ENCODE measurements at places on chromosomes 2 and 18. TPM values are rescaled to one million over a fixed set of nuclear protein-coding genes. Genes with fewer than 3 reads are reported as not detected.

Gene WIPF1
- 3.0 TPM for total RNA-seq

Gene IL37
- not detected for total RNA-seq

Gene TOGARAM2
- total RNA-seq = not detected

Gene DRC1
- 0.25 TPM for total RNA-seq

Gene MAP3K19
- not detected for total RNA-seq

Gene MYCN
- total RNA-seq = not detected

Gene USP14
- 39.8 TPM for total RNA-seq

Gene BIRC6
- total RNA-seq = 189 TPM

Gene RMDN2
- 18.1 TPM for total RNA-seq

Gene KIF5C
- 2.1 TPM for total RNA-seq

Gene FHL2
- 751 TPM for total RNA-seq

Gene ITGA4
- 7.7 TPM for total RNA-seq

Gene UGP2
- 171 TPM for total RNA-seq

Gene GALNT5
- total RNA-seq = 10.1 TPM

Gene TGFA
- total RNA-seq = 91.7 TPM

Gene WNT6
- 3.5 TPM for total RNA-seq

Gene C2orf80
- total RNA-seq = not detected

Gene MAL
- 255 TPM for total RNA-seq

Gene ASPRV1
- 0.20 TPM for total RNA-seq

Gene STON1
- total RNA-seq = 6.8 TPM

Gene BOK
- 57.0 TPM for total RNA-seq

Gene IL36B
- not detected for total RNA-seq

Gene OSR1
- 0.80 TPM for total RNA-seq

Gene SLC30A3
- not detected for total RNA-seq

Gene HJURP
- 13.0 TPM for total RNA-seq

Gene CROCC2
- under 0.01 TPM for total RNA-seq

Gene LYG2
- not detected for total RNA-seq

Gene PLCL1
- total RNA-seq = under 0.01 TPM
